ENCODE measurements at places on chromosomes 1 and 21. TPM values are rescaled to one million over a fixed set of nuclear protein-coding genes. Genes with fewer than 3 reads are reported as not detected.
A peak's percentile ranks its signal among the peaks of the same experiment; 100 is the strongest.

DNA sequence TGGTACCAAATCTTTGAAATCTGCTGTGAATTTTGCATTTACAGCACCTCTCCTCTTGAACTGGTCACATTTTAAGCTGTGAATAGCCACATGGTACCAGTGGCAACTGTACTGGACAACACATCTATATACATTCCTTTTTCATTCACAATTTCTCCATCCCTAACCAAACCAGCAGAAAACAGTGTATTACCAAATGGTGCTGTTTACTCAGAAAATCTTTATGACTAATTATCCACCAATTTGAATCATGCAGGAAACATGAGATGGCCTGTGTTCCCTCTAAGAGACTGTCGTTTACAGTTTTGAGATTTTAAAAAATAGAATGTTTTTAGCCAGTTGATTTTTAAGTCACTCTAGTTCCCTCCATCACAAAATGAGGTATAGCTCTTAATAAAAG lies 17.6 kb upstream of the CCT8 start:
- no peak for DNase-seq

DNA sequence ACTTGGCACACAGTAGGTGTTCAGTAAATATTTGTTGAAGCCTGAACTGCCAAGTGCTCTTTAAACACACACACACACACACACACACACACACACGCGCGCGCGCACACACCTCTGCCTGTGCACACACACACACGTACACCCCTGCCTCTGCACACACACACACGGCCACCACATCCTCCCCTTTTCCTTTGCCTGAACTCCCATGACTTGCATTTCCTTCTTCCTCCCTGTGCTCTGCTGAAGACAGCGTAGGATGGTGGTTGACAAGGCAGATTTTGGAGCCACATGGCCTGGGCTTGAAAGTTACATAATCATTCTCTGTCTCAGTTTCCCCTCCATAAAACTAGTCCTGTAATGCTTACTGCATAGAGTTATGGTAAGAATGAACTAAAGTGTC lies 712.3 kb downstream of the PTPRU start:
- DNase-seq, result no peak

DNA sequence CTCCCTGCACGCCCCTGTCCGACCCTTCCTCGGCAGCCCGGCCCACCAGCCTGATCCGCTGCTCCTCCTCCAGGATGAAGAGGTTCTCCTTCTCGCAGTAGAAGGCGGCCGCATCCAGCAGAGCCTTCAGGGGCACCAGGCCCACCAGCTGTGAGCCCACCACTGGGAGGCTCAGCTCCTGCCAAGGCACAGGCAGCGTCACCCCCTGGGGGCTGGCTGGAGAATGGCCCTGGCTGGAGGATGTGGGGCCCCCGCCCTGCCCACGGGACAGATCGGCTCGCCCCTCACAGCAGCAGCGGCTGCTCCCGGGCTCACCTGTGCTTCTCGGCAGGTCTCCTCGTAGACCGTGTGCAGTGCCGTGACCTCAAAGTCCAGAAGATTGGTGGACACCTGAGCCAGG lies 5.3 kb downstream of the FTCD start:
- peak; percentile 33 for DNase-seq

DNA sequence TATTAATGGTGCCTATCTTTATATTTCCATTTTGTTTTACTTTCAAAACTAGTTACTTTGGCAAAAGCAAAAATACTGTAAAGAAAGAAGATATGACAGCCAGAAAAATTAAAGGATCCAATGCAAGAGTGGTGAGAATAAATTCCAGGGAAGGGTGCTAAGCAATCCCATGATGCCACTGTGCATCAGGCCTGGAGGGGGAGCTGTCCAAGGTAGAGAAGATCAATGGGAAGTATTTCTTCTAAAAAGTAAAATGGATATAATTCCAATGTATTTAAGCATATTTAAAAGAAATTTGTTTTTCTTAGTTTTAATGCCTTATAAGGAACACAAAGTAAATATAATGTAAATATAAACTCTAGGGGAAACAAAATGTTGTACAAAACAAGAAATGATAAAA lies 1382.2 kb upstream of the B3GALT2 start:
- DNase-seq, result no peak

DNA sequence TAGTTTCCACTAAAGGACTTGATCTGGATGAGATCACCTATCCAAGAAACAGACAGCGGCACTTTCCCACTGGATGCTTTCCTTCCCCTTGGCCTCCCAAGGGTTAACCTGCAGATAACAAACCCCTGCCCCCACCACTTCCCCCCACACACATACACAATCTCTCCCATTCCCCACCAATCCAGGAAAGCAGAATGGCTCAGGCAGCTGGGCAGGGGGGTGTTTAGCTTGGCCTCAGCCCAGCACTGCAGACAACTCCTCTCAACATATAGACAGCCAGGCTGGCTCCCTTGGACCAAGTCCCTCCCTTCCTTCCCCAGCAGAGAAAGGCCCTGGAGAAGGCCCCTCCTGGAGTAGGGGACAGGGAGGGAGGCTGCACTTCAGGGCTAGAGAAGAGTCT lies 24.6 kb downstream of the PLEKHA6 start:
- DNase-seq, result no peak

DNA sequence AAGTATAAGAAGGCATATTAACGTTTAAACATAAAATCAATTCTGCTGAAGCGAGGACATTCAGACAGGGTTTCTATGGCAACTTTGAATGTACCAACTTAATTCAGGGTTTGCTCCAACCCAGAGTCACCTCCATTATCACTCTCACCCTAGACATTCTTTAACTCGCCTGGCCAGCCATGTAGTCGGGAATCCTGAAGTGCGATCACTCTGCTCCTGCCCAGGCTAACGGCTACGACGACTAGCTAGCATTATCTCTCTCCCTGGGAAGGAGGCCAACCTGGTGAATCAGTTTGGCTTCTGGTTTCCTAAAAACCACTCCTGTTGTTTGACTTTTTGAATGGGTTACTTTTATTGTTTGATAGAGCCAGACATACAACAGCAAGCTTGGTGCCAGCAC lies 38.9 kb upstream of the ZBTB18 start:
- peak; percentile 22 for DNase-seq

The DYNLT5 gene
- 0.60 TPM for total RNA-seq

The GLMP gene
- total RNA-seq, result 32.3 TPM

The TRIM46 gene
- total RNA-seq, result 0.72 TPM

The HENMT1 gene
- total RNA-seq, result 6.9 TPM

Data from ovary (tissue), 10 donors.